ENCODE measurements at places on chromosomes 3 and 15.

DNA sequence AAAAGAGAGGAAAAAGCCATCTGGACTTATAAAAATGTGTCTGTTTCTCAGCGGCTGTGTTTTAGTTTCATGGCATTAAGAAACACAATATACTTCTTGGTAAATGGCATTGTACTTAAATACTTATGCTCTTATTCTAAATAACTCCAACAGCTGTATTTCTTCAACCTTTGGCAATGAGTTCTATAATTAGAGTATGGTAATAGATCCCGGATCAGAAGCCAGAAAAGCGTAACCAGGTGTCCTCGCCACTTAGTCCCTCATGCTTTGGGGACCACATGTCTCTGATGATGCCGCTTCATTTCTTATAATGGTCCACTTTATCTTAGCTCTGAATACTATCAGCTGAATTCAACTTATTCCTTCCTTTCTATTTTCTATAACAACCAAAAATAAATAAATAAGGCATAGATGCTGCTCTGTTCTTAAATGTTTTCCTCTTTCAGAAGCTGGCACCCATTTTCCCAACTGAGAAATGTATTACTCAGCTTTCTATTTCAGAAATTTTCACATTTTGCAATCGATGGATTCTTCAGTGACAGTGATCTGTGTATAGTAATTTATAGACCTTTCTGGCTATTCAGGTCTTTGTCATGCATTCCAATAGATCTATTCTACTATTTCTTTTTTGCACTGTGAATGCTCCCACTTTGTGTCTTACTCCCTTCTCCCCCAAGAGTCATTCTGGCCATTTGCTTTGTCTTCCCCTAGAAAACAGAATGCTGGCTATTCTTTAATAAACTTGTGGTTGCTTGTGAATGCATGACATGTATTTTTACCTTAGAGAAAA, 87.6 kb upstream of the KBTBD8 start:
- DNase-seq, result no peak

GRCh38 chr3:182632077-182632393, 161.3 kb upstream of the ATP11B start:
- DNase-seq, result no peak

DNA sequence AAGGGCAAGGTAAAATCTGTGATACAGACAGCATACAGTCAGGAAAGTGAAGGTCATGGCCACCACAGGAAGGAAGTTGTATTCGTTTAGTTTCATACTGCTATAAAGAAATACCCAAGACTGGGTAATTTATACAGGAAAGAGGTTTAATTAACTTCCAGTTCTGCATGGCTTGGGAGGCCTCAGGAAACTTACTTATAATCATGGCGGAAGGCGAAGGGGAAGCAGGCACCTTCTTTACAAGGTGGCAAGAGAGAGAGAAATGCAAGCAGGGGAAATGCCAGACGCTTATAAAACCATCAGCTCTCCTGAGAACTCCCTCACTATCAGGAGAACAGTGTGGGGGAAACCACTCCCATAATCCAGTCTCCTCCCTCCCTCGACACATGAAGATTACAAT, 353.7 kb upstream of the SEMA6D start:
- DNase-seq, result no peak

- no peak for DNase-seq
Observed at GRCh38 chr3:31550452-31551251, 17.9 kb downstream of the STT3B start.

- DNase-seq, result no peak
Observed at GRCh38 chr15:70856884-70857561, 3.1 kb upstream of the LARP6 start.

- no peak for DNase-seq
Observed at GRCh38 chr3:141218162-141218835, 13.3 kb upstream of the PXYLP1 start.

DNA sequence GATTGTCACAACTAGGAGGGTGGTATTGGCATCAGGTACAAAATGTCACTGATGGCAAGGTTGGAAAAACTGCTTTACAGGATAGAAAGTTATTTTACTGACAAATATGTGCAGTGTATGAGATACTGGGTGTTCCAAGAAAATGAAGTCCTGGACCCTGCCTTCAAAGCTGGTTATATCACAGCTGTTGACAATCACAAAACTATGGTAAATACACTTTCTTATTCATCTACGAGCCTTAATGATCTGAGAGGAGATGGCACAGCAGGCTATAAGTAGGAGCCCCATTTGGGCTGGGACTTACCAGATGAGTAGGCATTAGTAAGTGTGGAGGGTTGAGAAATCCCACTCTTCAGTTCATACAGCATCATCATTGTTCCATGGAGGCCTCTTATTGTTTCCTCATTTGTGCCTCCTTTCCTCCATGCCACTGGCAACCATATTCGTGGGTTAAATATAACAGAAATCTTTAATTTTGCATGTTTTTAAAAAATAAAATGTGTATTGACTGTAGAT, 66.9 kb downstream of the CMTM8 start:
- no peak for DNase-seq

- DNase-seq, result no peak
Observed at GRCh38 chr3:57147071-57147470, 18.1 kb downstream of the IL17RD start.

GRCh38 chr15:89495638-89496145, 691 bp downstream of the RHCG start:
- no peak for DNase-seq

Measured in stimulated activated CD4-positive, alpha-beta T cell treated with anti-CD3 and anti-CD28 coated beads, TNF-alpha, amount 100 ng/mL, for 48 hours (primary cell).